T-helper 2 cell treated with Interferon-gamma antibody and Interleukin-4, amounts not matched to agents 100 ng/mL and 5 ng/mL, for 36 hours (primary cell): ENCODE measurements at places on chromosomes 13 and 19. TPM values are rescaled to one million over a fixed set of nuclear protein-coding genes. Genes with fewer than 3 reads are reported as not detected.

The AKAP11 gene
- 34.8 and 35.3 TPM in 2 replicates for total RNA-seq

The PTH2 gene
- not detected in 2 replicates for total RNA-seq

The CAPN12 gene
- 4.4 and 5.3 TPM in 2 replicates for total RNA-seq

The HSD11B1L gene
- 1.1 and 1.5 TPM in 2 replicates for total RNA-seq

The SMIM44 gene
- not detected in 2 replicates for total RNA-seq

The ZNF587 gene
- 36.1 and 37.7 TPM in 2 replicates for total RNA-seq

The ZNF155 gene
- 6.2 and 6.8 TPM in 2 replicates for total RNA-seq

The SYT3 gene
- total RNA-seq: not detected in 2 replicates

The CLEC11A gene
- total RNA-seq: 1.2 and 1.7 TPM in 2 replicates

The SBSN gene
- not detected in 2 replicates for total RNA-seq

The ZNF878 gene
- 0.61 and 0.89 TPM in 2 replicates for total RNA-seq

The ACER1 gene
- total RNA-seq: 0.11 and 0.18 TPM in 2 replicates

The TUBB4A gene
- 5.9 and 6.2 TPM in 2 replicates for total RNA-seq

The ZNF229 gene
- 0.07 and 0.57 TPM in 2 replicates for total RNA-seq

The PRSS57 gene
- total RNA-seq: not detected in 2 replicates

The SHISA7 gene
- not detected in 2 replicates for total RNA-seq

The TEX26 gene
- total RNA-seq: not detected in 2 replicates

The HRC gene
- not detected in 2 replicates for total RNA-seq

The HIPK4 gene
- total RNA-seq: not detected in 2 replicates

The IZUMO4 gene
- 7.3 and 8.9 TPM in 2 replicates for total RNA-seq

The ZNF415 gene
- 0.70 and 0.73 TPM in 2 replicates for total RNA-seq

The YJU2 gene
- total RNA-seq: 24.2 and 27.1 TPM in 2 replicates

The KRTDAP gene
- total RNA-seq: not detected in 2 replicates

The CEACAM4 gene
- not detected in 2 replicates for total RNA-seq

The ZNF559 gene
- 11.3 and 12.2 TPM in 2 replicates for total RNA-seq

The ZNF560 gene
- not detected in 2 replicates for total RNA-seq

The MEIOSIN gene
- not detected in 2 replicates for total RNA-seq

The SLC25A42 gene
- 17.4 and 18.6 TPM in 2 replicates for total RNA-seq

The ZNF17 gene
- 11.3 and 12.1 TPM in 2 replicates for total RNA-seq

The SPRY2 gene
- not detected in 2 replicates for total RNA-seq

The CEACAM7 gene
- total RNA-seq: not detected in 2 replicates

The MISP gene
- total RNA-seq: not detected in 2 replicates

The FUT3 gene
- total RNA-seq: not detected in 2 replicates

The JSRP1 gene
- 0.16 and 0.45 TPM in 2 replicates for total RNA-seq

The GZMM gene
- 44.5 and 48.2 TPM in 2 replicates for total RNA-seq

The ONECUT3 gene
- total RNA-seq: not detected in 2 replicates

The ZNF534 gene
- not detected in 2 replicates for total RNA-seq

The C19orf81 gene
- total RNA-seq: 0.59 TPM in 1 of 2 replicates, not detected in the other

The DPP9 gene
- total RNA-seq: 93.9 and 94.7 TPM in 2 replicates

The ZNF100 gene
- total RNA-seq: 22.3 and 22.4 TPM in 2 replicates

The CCDC106 gene
- 6.5 and 7.0 TPM in 2 replicates for total RNA-seq

The CD209 gene
- total RNA-seq: not detected in 2 replicates

The CYP2A6 gene
- not detected in 2 replicates for total RNA-seq

The THSD8 gene
- 26.6 and 29.4 TPM in 2 replicates for total RNA-seq

The KANK3 gene
- 1.5 and 2.2 TPM in 2 replicates for total RNA-seq

The UQCR11 gene
- total RNA-seq: 159 and 161 TPM in 2 replicates

The CBARP gene
- 0.16 and 0.32 TPM in 2 replicates for total RNA-seq

The FLT3LG gene
- 271 and 275 TPM in 2 replicates for total RNA-seq

The PRTN3 gene
- not detected in 2 replicates for total RNA-seq

The TECR gene
- 153 TPM in 2 replicates for total RNA-seq
